Myocyte (in vitro differentiated cells): ENCODE measurements at places on chromosomes 6 and 20. TPM values are rescaled to one million over a fixed set of nuclear protein-coding genes. Genes with fewer than 3 reads are reported as not detected.

The PRR18 gene
- 0.21 TPM in 1 of 2 replicates, not detected in the other for total RNA-seq

The PRKN gene
- total RNA-seq: 8.9 and 11.6 TPM in 2 replicates

GRCh38 chr6:105925706-105926105 lies 160.4 kb upstream of the PRDM1 start:
- DNase-seq: no peak

- DNase-seq: no peak
Measured at GRCh38 chr20:4086771-4087687, 71.7 kb upstream of the RNF24 start.

The DEK gene
- 90.8 and 136 TPM in 2 replicates for total RNA-seq

DNA sequence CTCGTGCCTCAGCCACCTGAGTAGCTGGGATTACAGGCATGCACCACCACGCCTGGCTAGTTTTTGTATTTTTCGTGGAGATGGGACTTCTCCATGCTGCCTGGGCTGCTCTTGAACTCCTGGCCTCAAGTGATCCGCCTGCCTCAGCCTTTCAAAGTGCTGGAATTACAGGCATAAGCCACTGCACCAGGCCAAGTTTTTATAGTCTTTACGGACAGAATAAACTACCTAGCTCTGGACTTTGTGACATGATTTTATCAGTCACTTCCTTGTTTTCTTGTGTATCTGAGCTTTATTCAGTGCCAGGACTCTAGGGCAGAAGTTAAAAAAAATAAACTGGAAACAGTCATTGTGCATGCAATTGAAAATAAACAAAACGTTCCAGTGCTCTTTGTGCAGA lies 46.7 kb upstream of the RALGAPA2 start:
- DNase-seq: no peak

DNA sequence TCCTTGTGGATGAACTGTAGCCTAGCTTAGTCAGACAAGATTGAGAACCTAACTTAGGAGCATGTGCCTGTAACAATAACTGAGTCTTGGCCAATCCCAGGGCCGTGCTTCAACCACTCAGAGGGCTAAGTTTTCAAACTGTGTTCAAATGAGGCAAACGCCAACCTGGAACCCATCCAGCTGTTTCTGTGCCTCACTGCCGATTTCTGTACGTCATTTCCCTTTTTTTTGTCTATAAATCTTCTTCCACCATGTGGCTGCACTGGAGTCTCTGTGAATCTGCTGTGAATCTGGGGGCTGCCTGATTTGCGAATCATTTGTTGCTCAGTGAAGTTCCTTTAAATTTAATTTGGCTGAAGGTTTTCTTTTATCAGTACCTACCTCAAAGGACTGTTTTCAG lies 115.0 kb upstream of the CHD6 start:
- DNase-seq: no peak

DNA sequence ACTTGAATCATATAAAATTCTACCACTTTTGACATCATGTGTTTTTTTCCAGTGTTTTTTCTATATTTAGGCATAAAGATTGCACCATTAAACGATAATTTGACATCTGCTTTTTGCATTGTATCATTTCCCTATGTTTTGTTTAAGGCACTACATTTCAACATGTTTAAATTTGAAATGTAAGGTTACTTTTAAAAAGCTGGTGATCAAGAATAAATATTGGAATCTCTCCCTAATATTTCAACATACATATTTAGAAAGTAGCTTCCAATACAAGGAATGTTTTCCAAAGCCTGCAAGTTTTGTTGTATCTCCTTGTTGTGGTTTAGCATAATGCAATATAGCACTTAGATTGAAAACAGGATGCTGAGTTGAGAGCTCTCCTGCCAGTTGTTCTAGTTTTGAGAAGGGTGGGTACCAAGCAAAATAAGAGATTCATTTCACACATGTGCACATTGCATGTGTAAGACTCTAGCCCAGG lies 76.5 kb downstream of the SYNJ2 start:
- no peak for DNase-seq

DNA sequence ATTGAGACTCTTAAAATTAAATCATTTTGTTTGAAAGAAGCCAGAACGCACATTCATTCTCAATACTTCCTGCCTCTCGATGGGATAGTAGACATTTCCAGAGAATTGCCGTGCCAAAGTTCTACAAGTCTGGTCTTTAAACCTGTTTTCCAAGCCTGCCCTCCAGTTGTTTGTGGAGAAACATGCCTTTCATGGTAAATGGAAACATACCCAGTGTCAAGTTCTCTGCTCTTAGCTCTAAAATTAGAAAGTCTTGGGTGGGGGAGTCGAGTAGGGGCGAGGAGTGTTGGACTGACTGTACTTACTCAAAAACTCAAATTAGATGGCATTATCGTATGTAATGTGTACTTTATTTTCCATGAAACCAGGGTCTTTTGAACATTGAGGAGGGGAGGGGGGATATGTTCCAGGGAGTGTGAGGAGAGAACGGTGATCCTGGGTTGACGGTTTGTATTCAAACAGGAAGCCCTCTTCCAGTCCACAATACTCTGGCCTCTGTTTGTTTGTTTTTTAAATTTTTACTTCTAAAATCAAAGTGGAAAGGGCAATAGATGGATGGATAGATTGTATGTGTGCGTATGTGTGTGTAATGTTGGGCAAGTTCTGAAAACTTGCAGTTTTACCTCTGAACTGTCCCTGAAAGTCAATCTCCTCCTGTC lies 106.8 kb upstream of the ARMC2 start:
- no peak for DNase-seq

- peak; percentile 76 for DNase-seq
Measured at GRCh38 chr6:99745651-99746050, 139.0 kb downstream of the PRDM13 start.

- DNase-seq: no peak
Measured at GRCh38 chr6:10434235-10434634, 19.4 kb upstream of the TFAP2A start.

DNA sequence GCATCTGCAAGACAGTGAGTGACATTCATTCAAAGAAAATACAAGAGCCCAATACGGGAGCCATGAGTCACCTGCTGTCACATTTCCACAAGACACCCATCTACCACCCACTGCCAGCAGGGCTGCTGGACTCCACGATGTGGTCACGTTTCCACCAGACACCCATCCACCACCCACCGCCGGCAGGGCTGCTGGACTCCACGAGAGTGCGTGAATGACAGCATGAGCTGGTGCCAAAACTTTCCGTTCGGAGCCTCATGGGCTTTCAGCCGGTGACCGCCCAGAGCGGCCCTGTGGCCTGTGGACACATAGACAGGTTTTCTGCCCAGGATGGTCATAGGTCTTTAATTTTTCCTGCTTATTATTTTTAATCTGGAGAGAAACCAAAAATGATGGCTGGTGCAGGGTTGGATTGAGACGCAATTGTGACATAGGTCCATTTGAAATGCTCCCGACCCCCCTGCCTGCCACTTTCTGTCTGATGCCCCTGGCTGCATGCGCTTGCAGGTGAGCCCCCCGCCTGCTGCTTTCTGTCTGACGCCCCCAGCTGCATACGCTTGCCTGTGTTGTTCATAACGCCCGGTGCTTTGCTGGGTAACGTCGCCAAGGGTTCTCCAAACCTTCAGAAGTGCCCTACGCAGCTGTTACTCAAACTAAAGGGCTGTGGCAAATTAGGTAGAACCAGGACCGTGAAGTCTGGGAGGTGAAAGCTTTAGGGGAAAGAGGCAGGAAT lies 59.1 kb upstream of the SMOC2 start:
- no peak for DNase-seq

DNA sequence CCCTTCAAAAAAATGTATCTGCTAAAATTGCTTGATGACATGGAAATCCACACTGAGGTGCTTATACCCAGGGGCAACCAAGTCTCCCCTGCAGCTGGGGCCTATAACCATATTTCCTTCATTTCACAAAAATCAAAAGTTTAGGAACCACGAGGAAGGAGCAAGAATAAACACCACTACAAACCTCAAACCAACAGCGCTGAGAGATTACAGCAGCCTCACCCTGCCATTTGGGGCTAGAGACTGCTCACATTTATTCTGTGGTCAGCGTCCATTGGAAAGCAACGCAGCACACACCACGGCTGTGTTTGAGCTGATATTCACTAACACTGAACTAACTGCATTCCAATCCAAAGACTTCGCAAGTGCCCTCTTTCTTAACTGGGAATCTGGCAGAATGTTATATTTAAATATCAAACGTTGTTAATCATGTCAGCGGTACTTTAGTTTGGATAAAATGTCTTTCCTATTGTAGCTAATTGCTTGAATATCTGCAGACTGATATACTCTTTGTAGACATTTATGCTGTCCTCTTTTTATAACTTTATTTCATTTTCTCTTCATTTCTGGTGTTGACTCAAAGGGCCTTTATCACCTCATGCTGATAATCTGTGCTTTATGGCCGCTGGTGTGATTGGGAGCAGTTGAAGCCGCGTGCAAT lies 94.6 kb downstream of the FOXA2 start:
- DNase-seq: no peak

The FHL5 gene
- total RNA-seq: not detected in 2 replicates

GRCh38 chr6:5979650-5980420 lies 26.9 kb downstream of the NRN1 start:
- peak; percentile 91 for DNase-seq

The PSORS1C1 gene
- total RNA-seq: 0.21 and 0.29 TPM in 2 replicates
